ENCODE measurements at places on chromosomes 1 and 21.

DNA sequence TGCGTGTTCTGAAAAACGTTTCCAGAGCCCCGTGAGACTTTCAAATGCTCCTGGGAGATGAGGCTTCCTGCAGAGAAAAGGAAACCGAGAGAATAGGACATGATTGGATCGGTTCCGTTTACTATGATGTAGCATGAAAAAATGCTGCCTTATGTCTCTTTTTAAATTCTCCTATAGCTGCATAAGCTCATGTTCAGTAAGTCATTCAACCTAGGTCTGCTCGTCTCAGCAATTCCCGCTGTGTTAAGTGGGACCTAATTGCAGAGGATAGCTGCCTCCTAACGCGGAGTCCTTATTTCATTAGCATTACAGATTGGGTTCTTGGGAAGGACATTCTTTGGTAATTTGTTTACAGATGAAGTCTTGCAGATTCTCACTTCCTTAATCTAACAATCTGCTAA is 165.3 kb downstream of the GALNT2 start:
- no peak for DNase-seq

DNA sequence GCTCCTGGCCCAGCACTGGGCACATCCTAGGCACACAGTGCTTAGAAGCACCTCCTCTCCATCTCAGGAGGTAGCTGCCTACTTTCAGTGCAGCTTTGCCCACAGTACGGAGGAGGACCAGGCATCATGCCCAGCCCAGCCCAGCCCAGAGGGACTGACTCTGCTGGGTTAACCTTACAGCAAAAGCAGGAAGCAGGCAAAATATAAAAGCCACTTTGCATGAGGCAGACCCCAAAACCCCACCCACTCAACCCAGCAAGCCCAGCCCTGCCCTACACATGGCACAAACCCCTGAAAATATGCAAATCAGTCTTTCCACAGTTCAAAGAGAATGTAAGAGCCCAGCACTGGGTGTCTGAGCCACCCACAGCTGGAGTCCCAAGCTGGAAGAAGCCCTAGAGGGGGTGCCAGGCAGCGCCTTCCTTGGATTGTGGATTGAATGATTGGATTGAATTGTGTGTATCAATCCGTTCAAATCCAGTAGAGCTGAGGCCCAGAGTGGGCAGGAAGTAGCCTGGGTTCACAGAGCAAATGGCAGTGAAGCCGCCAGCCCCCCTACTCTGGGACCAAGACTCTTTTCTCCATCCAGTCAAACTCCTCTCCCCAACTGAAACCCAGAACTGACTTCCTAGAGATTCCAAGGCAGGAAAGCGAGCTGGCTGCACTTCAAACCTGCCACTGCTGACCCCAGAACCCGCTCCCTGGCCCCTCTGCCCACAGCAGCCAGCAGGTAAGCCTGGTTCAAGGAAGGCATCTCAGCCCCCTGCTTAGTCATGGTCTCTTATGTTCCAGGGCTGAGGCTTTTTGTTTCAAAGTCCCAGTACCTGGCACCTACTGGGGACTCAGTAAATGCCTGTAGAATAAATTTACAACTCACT is 117.7 kb downstream of the LACTBL1 start:
- no peak for DNase-seq

GRCh38 chr1:174023440-174023839 is 1.3 kb upstream of the RC3H1 start:
- no peak for DNase-seq

- no peak for DNase-seq
Measured at GRCh38 chr1:58881471-58881994, 97.7 kb upstream of the JUN start.

- DNase-seq: no peak
Measured at GRCh38 chr21:31156662-31157061, 118.4 kb upstream of the KRTAP19-8 start.

Measured in C1 segment of cervical spinal cord (tissue), 14 donors.